ENCODE measurements at places on chromosomes 12 and 14.

- DNase-seq, result peak; percentile 92
These were observed 29.6 kb upstream of the KCNK10 start for GRCh38 chr14:88352698-88353097.

GRCh38 chr14:21668377-21668776 is 5.2 kb downstream of the OR4E1 start:
- DNase-seq, result no peak

- no peak for DNase-seq
These were observed 47.1 kb upstream of the RERG start for GRCh38 chr12:15268309-15268708.

DNA sequence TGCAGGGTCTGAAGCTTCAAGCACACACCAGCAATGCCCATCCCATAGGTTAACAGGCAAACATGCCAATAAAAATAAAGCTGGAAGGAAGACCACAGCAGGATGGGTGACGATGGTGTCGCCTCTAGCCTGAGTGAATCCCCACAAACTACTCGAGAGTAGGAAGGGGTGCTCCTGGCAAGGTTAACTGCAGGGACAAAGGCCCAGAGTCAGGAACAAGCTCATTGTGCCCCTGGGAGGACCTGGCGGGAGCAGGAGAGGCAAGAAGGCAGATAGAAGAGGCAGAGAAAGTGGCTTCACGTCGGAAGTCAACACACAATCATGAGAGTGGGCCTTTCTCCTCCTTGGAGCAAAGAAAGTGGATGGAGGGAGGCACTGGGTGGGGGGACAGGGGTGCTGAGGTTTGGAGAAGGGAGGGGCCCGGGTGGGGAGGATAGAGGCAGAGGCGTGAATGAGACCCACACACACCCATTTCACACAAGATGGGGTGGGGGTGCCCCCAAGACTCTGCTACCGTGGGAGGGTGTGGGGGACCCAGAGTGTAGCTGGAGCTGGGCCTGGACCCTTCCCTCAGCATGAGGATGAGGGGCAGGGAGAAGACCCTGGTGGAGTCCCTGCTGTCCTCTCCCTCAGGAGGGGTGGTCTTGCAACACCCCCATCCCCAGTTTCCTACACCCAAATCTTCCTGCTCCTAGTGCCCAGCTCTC is 43.1 kb downstream of the DIO3 start:
- DNase-seq, result no peak

DNA sequence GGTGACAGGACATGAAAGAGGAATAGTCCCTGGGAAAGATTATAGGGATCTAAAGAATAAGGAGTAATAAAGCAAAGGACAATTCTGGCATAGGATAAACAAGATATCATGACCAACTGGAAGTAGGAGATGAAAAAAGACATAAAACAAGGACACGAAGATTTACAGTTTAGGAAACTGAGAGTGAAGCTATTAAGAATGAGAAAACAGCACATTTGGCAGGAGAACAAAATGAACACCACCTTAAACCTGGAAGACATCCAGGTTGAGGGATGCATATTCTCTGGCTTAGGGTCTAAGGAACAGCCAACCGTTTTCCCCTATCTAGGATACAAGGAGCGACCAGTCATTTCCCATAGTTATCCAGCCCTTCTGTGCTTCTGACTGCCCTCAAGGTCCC is 1.9 kb downstream of the TRIP11 start:
- no peak for DNase-seq

- peak; percentile 44 for DNase-seq
These were observed 1.9 kb upstream of the DCAF4 start for GRCh38 chr14:72924337-72924736.

DNA sequence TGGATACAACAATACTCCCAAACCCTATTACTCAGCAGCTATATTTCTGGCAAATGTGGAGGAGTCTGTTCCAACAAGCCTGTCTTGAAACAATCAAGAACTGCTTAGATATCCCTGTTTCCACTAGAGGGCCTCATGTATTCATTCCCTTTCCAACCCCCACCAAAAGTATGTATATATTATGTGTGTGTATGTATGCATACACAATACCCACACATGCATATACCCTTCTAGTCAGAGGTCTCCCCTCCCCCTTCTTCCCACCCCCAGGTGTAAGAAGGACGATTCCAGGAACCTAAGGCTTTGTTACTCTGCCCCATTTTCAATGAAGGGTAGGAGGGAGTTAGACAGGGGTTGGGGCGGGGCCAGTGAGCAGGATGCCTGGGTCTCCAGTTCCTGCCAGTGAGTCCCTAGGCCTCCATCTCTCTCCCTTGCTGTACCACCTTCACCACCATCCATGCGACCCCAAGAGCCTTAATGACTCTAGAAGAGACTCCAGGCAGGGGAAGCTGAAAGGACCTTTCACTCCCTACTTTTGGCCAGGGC is at the start of gene DGKA:
TSS of gene DGKA (plus strand) at position 392 of the 546 bp plus-strand sequence. CDS start 5,342 bp downstream, outside the sequence.
- DNase-seq, result peak; percentile 77

DNA sequence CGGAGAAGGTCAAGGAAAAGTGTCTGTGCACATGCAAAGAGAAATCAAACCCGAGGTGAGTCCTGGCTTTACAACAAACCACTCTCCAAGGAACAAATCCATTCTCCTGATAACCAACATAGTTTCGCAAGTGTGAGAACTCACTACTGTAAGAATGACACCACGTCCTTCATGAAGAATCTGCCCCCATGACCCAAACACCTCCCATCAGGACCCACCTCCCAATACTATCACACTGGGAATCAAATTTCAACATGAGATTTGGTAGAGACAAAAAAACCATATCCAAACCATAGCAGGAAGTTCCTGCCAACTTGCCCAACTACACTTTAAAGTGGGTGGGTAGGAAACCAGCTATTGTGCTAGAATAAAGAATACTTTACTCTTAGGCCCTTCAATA is 2.4 kb upstream of the ERC1 start:
- DNase-seq, result no peak

DNA sequence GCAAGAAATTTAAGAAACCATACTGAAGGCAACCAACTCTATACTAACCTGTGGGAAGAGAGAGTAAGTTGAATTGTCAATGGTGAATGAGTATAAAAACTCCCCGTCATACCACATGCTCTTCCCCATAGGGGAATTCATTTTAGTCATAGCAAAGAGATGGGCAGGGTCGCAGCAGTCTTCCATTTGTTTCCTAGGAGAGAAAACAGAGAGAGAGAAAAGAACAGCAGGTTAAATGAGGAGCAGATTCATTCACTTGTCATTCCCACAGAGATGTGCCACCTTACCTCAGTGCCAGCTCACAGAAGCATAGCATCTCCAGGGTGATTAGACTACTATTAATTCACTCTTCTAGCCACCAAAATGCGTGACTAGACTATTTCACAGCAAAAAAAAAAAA is 47.4 kb downstream of the ST8SIA1 start:
- DNase-seq, result peak; percentile 58

DNA sequence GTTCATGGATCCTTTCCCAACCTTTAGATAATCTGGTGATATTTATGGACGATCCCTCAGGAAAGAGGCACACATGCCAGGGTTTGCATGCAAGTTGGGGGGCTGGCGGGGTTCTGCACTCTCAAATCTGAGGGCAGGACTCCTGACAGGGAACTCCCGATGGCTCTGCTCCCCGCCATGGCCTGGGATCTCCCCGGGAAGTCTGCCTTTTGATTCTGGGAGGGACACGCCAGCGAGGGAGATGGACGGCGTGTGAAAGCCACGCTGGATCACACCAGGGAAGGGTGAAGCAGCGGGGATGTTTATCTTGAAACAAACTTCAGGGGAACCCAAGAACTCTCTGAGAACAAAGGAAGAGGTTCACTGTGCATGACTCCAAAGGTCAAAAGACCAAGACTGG is 43.6 kb downstream of the LGMN start:
- DNase-seq, result no peak

- no peak for DNase-seq
These were observed 68.4 kb upstream of the PTGR2 start for GRCh38 chr14:73783107-73783727.

DNA sequence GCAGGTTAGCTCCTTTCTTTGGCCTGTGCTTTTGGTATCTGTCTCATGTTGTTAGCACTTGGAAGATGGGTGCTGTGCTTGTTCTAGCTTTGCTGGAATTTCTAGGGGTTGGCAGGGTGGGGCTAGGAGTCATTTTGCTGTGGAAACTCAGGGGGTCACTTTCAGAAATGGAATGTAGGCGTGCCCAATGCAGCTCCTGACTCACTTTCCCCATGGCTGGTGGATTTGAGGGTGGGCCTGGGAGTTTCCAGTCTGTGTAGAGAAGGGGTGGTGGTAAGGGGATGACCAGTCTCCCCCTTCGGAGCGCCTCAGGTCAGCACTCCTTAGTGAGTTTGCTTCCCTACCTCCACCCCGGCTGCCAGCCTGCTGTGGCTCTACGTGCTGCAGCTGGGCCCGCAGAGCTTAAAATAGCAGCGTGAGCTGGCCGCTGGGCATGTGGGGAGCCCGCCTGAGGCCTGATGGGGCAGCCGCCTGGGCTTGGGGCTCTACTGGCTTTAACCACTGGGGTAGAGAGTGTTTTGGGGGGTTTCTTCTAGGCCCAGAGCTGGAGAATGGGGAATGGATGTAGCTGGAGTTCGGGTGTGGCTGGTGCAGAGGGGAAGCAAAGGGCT is 108.2 kb downstream of the TSPAN9 start:
- no peak for DNase-seq

GRCh38 chr12:114846771-114847170 is 162.8 kb upstream of the TBX3 start:
- no peak for DNase-seq

DNA sequence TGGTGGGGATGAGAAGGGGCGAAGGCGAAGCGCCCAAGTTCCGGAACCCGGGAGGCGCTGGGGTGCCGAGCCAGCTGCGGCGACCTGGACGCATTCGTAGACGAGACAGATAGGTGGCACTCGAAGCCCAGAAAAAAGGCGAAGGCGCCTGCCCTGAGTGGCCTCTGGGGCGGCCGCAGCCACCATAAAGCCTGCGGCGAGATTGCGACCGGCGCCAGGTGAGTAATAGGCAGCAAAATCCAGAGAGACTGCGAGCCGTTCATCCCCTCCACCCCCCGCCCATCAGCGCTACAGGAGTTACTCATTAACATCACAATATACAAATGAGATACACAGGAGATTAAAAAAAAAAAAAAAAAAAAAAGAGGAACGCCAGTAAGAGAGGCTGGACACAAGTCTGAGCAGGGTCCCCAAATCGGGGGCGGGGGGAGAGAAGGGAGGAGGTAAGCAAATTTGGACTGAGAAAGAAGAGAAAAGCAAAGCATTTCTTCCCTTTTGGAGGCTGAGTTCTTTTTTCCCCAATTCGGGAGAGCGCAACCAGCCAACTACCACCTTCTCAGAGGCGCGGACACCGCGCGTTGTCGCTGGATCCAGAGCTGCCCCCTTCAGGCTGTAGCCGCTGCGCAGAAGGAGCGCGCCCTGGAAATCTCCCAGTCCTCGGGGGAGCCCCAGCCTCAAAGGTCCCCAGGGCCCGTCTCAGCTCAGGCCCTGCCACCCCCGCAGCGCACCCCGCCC is 15.7 kb downstream of the TBX3 start:
- peak; percentile 93 for DNase-seq

GRCh38 chr12:1222858-1223639 is 232.0 kb downstream of the ERC1 start:
- DNase-seq, result peak; percentile 55

DNA sequence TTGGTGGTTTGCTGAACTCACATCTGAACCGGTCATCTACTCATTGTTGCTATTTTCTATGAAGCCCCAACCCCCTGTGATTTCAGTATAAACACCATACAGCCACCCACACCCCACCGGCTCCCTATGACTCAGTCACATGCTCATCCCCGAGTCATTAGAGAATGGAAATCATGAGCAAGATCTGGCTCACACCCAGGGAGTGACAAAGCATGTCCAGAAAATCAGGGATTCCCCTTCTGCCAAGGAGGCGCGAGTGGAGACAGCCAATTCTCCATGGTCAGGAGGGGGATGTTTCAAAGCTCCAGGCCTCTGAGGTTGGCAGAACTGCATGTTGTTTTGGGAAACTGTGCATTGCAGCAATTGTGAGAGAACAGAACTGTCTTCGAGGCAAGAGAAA is 657.5 kb upstream of the TBX3 start:
- DNase-seq, result no peak

DNA sequence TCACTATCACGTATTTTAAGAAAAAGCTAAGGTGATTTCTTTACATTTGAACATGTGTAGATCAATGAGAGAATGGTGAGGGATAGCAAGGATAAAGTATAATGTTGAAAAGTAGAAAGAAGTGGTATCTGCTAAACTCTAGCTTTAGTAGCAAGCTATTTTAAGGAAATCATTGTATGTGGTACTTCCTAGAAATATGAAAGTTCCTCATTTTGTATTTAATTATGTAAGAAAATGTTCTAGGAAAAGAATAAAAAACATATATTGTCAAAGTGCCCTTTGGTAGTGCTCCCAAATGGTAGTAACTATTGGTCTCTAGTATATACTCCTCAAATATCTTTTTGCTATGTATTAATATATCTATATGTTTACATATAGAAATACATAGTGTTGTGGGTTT is 35.7 kb downstream of the RAB21 start:
- DNase-seq, result no peak

GRCh38 chr14:30874999-30875787 is 834 bp downstream of the COCH start:
- peak; percentile 76 for DNase-seq

DNA sequence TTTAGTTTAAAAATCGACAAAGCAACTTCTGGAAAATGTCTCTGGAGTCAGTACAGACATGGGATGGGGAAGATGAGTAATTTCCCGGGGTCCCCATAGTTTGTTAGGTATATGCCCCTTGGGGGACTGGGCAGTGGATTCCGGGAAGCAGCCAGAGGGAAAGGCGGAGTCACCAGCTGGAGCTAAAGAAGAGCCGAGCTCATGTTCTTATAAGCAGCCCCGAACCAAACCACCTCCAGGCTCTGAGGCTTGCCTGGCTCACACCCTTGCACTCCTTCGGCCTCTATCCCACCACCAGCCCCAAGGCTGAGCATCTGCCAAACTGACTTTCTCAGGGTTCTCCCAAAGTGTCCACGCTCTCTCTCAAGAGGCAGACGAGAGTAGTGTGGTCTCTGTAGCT is 117.8 kb downstream of the PAH start:
- no peak for DNase-seq

- DNase-seq, result no peak
These were observed 517.8 kb downstream of the C12orf50 start for GRCh38 chr12:87511371-87511770.

DNA sequence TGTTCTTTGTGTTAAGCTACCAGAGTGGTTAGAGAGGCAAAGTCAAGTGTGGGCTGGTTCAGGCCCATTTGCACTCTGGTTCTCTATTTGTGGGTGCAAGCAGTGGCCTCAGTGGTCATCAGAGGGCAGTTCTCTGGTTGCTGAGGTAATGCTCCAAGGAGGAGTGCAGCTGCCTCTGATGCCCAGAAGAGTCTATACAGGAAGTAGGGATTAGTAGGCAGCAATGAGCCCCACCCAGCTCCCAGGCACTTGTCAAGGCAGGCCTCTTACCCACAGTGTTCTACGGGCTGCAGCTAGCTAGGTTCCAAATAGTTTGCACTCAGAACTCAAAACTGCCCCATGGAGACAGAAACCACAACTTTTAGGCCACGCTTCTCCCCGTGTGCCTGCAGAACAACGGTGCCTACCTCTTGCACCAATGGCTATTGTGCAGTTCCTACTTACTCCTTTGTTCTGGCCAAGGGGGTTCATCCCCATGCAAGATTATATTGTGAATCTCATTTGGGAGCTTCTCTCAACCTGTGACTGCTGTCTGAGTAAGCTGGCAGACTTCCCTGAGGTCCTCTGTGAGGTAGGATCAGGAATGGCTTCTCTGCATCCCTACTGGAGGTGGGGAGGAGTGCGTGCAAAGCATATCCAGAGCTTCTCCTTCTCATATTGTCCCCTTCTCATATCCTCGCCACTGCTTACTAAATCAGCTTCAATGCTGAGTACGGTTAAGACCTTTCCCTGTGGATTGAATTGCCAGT is 410.3 kb upstream of the LMO3 start:
- peak; percentile 2 for DNase-seq

All from NCI-H69 (cell line).